ENCODE measurements at places on chromosomes 1 and 21. TPM values are rescaled to one million over a fixed set of nuclear protein-coding genes. Genes with fewer than 3 reads are reported as not detected.

The B3GALT2 gene
- 0.20 TPM for total RNA-seq

The CYP2J2 gene
- total RNA-seq: 81.7 TPM

The RGS7 gene
- total RNA-seq: not detected

The ADORA1 gene
- 0.35 TPM for total RNA-seq

The AVPR1B gene
- not detected for total RNA-seq

The RAP1GAP gene
- 10.5 TPM for total RNA-seq

The HTR6 gene
- not detected for total RNA-seq

The PLEKHM2 gene
- 27.9 TPM for total RNA-seq

DNA sequence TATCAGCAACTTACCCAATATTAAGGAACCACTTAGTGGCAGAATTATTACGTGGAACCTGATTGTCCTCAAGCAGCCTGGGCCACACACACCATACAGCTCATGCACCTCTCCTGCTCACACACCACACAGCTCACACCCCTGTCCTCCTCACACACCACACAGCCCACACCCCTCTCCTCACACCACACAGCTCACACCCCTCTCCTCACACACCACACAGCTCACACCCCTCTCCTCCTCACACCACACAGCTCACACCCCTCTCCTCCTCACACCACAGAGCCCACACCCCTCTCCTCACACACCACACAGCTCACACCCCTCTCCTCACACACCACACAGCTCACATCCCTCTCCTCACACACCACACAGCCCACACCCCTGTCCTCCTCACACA lies 36.8 kb upstream of the LAMC2 start:
- no peak for DNase-seq

GRCh38 chr1:230163205-230163604 lies 96.2 kb downstream of the GALNT2 start:
- DNase-seq: peak; percentile 25

DNA sequence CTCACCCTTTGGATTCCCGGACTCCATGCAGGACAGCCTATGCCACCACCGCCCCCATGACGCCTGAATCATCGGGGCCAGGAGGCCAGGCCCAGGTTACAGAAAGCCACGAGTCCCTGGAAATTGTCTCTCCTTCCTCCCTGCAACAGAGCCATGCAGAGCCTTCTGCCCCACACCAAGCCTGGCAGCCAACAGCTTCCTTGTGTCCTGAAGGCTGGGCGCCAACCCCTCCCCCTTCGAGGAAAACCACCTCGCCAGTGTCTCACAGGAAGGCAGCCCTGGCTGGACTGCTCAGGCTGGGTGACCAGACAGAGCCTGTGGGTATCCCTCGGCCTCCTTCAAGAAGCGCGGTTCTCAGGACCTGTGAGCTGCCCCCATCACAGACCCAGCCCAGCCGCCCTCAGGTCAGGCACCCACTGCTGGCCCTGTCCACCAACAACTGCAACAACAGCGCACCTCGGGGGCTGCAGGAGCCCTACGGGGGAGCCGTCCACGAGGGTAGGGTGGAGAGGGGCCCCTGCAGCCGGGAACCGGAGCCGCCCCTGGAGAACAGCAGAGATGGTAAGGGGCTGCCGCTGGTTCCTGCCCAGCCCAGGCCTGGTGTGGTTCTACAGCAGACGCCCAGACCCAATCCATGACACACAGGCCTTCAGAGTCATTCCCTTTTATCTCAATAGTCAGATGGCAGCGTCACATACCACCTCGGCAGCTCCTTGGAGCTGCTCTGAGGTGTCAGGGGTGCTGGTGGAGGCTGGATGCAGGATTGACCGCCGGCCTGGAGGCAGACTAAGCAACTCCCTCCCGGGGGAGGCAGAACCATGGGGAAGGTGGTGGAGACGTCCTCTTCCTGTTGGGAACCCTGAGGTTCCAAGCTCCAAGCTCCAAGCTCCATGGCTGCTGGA lies 23.7 kb downstream of the KIAA1614 start:
- DNase-seq: no peak

DNA sequence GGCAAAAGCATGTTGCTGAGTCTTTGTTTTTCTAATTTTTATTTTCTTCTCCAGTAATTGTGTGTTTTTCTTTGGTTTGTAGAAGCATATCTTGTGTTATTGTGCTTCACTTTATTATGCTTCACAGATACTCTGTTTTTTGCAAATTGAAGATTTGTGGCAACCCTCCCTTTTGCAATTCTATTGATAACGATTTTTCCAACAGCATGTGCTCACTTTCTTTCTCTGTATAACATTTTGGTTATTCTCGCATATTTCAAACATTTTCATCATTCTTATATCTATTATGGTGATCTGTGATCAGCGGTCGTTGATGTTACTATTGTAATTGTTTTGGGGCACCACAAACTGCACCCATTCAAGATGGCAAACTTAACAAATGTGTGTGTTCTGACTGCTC lies 3.8 kb upstream of the ANGEL2 start:
- no peak for DNase-seq

DNA sequence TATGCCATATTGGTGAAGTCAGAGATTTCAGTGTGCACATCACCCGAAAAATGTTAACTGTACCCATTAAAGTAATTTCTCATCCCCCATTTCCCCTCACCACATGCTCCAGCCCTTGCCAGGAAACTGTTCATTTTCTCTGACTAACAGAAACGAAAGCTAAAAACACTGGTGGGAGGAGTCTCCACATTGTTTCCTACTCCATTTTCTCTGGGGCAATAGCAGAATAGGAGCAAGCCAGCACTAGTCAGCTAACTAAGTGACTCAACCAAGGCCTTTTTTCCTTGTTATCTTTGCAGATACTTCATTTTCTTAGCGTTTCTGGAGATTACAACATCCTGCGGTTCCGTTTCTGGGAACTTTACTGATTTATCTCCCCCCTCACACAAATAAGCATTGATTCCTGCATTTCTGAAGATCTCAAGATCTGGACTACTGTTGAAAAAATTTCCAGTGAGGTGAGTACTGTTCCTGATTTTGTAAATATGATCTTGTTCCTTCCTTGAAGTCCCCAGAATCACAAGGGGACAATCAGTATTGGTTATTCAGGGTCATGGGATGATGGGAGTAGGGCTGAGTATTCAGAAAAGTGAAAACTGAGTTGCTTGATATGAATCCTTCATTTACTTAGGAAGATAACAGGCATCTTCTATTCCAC lies at the start of gene IFI16:
TSS of gene IFI16 (plus strand) at position 204 of the 658 bp plus-strand sequence. CDS start 4,774 bp downstream, outside the sequence.
- no peak for DNase-seq

DNA sequence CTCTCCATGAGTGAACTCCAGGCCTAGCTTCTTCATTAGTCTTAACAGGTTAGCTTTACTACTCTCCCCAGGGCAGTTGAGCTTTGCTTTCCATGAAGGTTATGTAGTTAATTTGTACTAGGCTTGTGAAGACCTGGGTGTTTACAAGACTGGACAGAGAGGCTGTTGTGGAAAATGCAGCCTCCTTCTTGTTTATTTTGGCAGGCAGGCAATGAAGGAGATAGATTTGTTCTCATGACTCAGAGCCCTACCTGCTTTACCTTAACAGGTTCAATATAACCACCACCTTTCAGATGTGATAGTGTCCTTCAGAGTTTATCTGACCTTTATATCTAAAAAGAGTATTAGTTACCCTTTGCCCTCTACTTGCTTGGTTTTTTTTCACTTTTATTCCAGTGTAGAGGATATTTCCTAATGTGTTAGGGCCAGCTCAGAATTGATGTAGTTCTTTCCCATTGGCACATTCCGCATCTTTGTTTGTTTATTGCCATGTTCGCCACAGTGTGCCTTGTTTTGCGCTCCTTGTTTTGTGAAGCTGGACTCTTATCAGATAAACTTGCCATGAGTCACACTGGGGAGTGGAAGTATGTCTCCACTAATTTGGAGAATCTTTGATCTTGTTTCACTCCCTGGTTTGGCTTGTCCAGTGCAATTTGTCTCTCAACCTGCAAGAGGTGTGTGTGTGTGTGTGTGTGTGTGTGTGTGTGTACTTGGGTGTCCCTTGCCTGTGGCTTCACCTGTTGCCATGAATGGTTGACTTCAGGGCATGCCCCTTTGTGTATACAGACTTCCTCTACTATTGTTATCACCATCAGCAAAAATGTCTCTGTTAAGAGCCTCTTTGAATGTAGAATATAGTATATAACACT lies 87.4 kb upstream of the MACF1 start:
- no peak for DNase-seq

DNA sequence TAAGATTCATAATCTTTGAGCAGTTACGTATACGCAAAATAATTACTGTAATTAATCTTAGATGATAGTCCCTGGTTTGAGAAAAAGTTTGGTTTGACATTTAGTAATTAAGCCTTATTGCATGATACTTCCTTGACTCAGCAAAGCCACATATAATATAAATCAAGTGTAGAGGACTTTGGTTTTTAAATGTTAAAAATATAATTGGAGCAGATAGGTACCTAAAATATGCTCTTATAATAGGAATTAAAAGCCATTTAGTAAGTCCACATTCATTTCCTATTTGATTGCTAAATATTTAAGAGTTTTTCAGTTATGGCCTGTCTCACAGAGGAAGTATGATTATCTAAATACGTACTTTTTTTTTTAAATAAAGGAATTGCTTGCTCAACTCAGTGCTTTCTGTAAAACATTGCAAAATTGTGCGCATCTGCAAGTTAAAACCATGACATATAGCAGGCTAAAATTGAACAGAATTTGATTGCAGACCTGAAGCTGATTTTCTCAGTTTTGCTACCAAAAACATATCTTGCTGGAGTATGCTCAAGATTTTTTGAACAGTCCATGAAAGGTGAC lies 20.4 kb downstream of the RPE65 start:
- no peak for DNase-seq

GRCh38 chr1:38489844-38490270 lies 369.7 kb downstream of the RRAGC start:
- DNase-seq: no peak

DNA sequence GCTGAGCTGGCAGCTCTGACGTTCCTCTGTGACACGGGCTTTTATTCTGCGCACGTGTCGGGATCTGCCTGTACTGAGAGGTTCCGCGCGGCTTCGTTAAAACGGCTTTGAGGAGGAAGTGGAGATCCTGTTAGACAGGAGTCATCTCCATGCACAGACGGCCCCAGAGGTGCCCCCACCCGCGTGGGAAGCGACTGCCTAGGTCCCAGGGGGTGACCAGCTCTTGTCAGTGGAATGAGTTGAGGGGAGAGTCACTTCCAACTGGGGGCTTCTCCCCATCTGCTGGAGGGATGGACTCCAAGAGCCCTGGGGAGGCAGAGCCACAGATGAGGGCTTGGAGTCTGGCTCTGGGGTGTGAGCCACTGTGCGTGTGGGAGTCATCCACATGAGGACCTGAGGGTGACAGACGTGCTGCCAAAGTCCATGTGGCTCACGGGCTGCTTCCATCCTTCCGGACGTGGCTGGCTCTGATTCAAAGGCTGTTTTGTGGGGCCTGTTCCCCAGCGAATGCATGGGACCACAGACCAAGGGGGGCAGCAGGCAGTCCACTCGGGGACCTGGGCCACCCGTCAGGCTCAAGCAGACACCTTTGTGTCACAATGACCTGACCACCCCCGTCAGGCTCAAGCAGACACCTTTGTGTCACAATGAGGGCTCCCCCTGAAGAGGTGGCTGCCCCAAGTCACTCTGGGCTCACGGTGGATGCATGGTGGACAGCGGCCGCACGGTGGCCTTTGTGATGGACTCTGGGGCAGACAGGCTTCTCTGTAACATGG lies 26.8 kb downstream of the PTTG1IP start:
- DNase-seq: peak; percentile 54

DNA sequence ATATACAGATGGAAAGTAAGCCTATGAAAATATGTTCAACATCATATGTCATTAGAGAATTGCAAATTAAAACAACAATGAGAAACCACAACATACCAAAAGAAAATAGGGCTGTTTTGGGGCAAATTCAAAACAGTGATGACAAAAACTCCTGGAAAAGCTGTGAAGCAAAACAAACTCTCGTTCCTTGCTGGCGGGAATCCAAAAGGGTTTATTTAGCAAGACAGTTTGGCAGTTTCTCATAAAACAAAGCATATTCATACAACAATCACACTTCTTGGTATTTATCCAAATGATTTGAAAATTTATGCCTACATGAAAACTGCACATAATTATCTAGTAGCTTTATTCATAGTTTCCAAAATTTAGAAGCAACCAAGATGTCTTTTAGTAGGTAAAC lies 44.4 kb downstream of the COL11A1 start:
- DNase-seq: no peak

DNA sequence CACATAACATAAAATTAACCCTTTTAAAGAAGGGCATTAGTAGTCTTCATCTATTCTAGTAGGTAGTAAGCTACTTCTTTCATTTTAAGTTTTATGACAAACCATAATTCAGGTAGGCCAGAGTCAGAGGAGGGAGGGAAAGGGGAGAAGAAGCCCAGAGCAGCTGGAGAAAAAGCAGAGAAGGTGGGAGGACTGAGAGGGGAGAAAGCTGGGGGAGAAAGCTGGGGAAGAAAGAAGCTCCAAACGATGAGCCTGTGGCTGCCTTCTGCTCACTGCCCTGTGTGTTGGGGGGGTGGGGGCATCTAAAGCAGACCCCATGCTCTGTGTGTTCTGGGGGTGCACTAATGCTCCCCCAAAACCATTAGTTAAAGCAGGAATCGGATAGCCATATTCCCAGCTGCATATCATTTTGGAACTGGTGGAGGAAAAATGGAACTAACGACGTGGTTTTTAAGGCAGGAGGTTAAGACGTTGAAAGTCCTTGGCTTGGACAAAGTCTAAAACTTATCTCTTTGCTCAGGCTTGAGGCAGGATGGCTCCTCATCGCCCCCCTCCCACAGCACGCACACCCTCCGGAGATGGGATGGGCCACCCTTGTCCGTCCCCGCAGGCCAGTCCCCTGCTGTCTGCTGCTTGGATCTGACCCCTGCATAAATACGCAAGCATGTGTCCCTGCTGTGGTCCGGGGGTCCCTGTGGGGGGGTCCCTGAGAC lies 184.2 kb downstream of the DYRK1A start:
- DNase-seq: no peak

- no peak for DNase-seq
Measured at GRCh38 chr1:155182052-155182550, 8.5 kb downstream of the TRIM46 start.

DNA sequence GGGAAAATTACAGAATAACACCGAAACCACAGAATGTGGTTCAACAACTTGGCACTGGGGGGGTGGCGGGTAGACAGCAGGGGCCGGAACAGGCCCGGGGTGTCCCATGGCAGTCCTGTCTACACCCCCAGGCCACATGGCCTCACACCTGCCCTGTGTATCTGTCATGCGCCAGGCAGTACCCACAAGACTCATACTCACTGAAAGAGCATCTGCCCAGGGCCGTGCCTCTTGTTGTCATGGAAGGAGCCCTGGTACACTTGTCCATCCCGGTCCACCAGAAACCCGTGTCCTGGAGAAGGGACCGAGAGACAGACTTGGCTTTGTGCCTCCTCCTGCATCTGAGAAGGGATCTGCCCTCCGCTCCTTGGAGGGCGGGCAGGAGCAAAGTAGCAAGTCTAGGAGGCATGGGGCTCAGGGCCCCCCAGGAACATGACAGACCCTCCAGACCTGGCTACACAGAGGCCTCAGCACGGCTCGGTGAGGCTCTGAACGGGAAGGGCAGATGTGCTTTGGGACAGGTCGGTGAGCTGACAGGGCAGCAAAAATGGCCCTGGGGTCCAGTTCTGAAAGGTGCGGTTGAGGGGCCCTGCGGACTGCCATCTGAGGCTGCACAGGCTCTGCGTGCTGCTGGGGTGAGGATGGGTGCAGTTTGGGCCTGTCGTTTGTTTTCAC lies 5.6 kb downstream of the MORN1 start:
- no peak for DNase-seq

Data from right lobe of liver (tissue), 6 donors.